ENCODE measurements at places on chromosomes 1 and 21. TPM values are rescaled to one million over a fixed set of nuclear protein-coding genes. Genes with fewer than 3 reads are reported as not detected.

- peak within 1 kb of the TSS; percentile 92 for H3K4me3 ChIP-seq
- DNase-seq: peak; percentile 44
- peaks cover 23% of the 10 kb centered on the region for H3K27me3 ChIP-seq
- peaks cover 6% of the 10 kb centered on the region for H3K4me1 ChIP-seq
- no peak within 1 kb of the TSS for H3K27ac ChIP-seq
These were observed at the start of gene KDF1 for GRCh38 chr1:26959722-26960624. Gene KDF1 (minus strand): TSS chr1:26960468. CDS start chr1:26952380, 8,088 bp downstream.

Gene PPIE
- 44.8 TPM for total RNA-seq

Gene GREM2
- 5.5 TPM for total RNA-seq

DNA sequence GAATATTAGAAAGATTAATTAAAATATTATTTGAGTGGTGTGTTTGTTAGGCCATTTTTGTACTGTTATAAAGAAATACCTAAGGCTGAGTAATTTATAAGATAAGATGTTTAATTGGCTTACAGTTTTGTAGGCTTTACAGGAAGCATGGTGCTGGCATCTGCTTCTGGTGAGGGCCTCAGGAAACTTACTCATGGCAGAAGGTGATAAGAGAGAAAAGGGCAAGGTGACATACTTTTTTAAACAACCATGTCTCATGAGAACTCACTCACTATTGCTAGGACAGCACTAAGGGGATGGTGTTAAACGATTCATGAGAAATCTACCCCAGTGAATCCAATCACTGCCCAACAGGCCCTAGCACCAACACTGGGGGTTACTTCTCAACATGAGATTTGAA, 56.7 kb upstream of the RGS21 start:
- no peak for DNase-seq
- no peaks in the 10 kb centered on the region for H3K4me1 ChIP-seq
- H3K27me3 ChIP-seq: no peaks in the 10 kb centered on the region
- no peaks in the 10 kb centered on the region for H3K36me3 ChIP-seq
- H3K27ac ChIP-seq: no peak overlapping the region

DNA sequence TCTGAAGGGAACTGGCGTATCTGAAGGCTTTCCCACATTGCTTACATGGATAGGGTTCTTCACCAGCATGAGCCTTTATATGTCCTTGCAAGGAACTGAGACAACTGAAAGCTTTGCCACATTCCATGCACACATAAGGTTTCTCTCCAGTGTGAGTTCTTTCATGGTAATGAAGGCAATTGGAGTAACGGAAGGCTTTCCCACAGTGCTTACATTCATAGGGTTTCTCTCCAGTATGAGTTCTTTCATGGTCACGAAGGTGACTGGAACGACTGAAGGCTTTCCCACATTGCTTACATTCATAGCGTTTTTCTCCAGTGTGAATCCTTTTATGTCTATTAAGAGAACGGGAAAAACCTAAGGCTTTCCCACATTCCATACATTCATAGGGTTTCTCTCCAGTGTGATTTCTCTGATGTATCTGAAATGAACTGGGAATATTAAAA, 15.0 kb downstream of the ZNF124 start:
- no peak overlapping the region for H3K27ac ChIP-seq
- H3K27me3 ChIP-seq: no peaks in the 10 kb centered on the region
- H3K4me3 ChIP-seq: no peak overlapping the region
- no peaks in the 10 kb centered on the region for H3K4me1 ChIP-seq

Gene ADGRL2
- not detected for total RNA-seq

GRCh38 chr1:164086832-164087231, 472.2 kb upstream of the PBX1 start:
- H3K36me3 ChIP-seq: no peaks in the 10 kb centered on the region
- H3K4me1 ChIP-seq: no peaks in the 10 kb centered on the region
- no peaks in the 10 kb centered on the region for H3K27me3 ChIP-seq
- no peak overlapping the region for H3K27ac ChIP-seq
- DNase-seq: no peak
- H3K4me3 ChIP-seq: no peak overlapping the region

DNA sequence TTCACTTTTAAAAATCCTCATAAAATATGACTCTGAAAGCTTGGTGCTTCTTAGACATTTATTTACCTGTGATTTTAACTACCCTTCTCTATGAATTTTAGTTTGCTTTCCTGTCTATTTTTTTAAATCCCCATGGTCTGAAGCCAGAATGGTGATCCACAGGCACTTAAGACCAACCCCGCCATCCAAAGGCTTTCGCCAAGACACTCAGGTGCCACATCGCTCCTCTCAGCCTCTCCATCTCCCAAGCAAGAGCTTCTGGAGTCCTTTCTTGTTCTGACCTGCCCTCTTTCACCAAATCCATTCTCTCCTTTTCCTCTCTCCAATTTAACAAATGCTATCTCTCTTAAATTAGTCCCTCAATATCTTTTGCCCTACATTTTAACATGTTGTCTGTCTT, 464.6 kb downstream of the PCP4 start:
- no peaks in the 10 kb centered on the region for H3K36me3 ChIP-seq
- no peak for DNase-seq
- H3K4me1 ChIP-seq: no peaks in the 10 kb centered on the region

DNA sequence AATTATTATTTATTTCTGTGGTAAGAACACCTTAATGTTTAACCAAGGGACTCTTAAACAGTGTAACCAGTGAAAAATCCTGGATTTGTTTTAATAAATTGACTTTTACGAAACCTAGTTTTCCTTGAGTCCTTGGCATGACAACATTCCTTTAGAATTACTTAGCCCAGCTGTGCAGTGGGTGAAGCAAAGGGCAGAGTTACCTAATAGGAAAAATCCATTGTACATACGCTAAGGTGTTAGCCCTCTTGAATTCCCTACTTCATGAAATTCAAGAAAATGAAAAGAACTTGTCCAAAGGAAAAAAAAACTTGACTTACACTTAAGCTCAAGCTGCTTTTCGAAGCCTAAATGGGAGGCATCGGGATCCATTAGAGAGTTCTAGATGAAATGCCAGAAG, 852.0 kb upstream of the ADAMTS5 start:
- no peak overlapping the region for H3K4me3 ChIP-seq
- no peaks in the 10 kb centered on the region for H3K4me1 ChIP-seq
- DNase-seq: no peak

Gene ATP6V1G3
- total RNA-seq: not detected

GRCh38 chr1:15941899-15942660, 33.8 kb downstream of the ZBTB17 start:
- H3K4me1 ChIP-seq: peaks cover 11% of the 10 kb centered on the region
- no peak overlapping the region for H3K27ac ChIP-seq
- peaks cover 5% of the 10 kb centered on the region for H3K36me3 ChIP-seq
- no peaks in the 10 kb centered on the region for H3K27me3 ChIP-seq
- DNase-seq: no peak
- H3K4me3 ChIP-seq: no peak overlapping the region

DNA sequence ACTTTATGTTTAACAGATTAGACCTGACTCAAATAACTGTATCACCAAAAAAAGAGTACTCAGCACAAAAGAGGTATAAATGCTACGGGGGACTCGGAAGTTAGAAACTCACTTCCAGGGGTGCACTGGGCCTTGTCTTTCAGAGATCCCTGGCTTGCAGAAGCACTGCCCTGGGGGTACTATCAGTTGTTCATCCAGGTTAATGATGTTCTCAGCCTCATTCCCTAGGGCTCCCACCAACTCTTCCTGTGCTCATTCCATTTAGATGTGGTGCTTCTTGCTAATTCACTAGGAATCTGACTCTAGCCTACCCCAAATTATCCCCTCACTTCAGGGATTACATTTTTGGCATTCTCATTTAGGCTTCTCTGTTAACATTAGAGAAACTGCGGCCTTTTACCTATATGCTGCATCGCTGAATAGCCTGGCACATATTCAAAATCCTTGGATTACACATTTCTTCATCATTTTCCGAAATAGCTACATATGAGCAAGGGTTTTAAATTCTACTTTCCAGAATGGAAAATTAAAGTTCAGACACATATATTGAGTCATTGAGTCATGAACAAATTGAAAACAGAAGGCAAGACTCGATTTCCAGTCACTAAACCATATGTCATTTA, 338.5 kb downstream of the KCTD3 start:
- DNase-seq: no peak
- H3K27me3 ChIP-seq: no peaks in the 10 kb centered on the region

Gene SAMD13
- total RNA-seq: not detected

- H3K27me3 ChIP-seq: no peaks in the 10 kb centered on the region
- H3K4me1 ChIP-seq: no peaks in the 10 kb centered on the region
- H3K36me3 ChIP-seq: no peaks in the 10 kb centered on the region
- H3K27ac ChIP-seq: no peak overlapping the region
- H3K4me3 ChIP-seq: no peak overlapping the region
- no peak for DNase-seq
These were observed 271.3 kb upstream of the PRMT6 start for GRCh38 chr1:106785176-106785575.

Gene FHL3
- total RNA-seq: 4.9 TPM

DNA sequence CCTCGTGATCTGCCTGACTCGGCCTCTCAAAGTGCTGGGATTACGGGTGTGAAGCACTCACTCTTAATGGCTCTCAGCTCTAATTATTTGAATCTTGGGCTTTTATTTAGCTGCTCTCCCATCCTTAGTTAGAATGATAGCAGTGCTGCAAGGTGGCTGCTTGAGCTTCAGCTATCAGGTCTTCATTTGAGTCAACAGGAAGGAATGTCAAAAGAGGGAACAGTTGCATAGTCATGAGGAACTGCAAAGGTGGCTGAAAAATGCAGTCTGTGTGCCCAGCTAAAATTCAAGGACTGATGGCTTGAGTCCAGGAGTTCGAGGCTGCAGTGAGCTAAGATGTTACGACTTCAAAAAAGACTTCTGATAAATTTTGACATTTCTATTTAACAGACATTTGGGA, 55.6 kb downstream of the UCK2 start:
- no peak overlapping the region for H3K4me3 ChIP-seq
- peaks cover 2% of the 10 kb centered on the region for H3K36me3 ChIP-seq
- no peak overlapping the region for H3K27ac ChIP-seq
- no peak for DNase-seq
- H3K4me1 ChIP-seq: peaks cover 12% of the 10 kb centered on the region

Gene KRTAP7-1
- total RNA-seq: not detected

- peaks cover 5% of the 10 kb centered on the region for H3K4me1 ChIP-seq
- H3K27ac ChIP-seq: peak overlapping the region; percentile 41
- H3K36me3 ChIP-seq: peaks cover 2% of the 10 kb centered on the region
- no peak for DNase-seq
- H3K27me3 ChIP-seq: peaks cover 10% of the 10 kb centered on the region
These were observed 38.4 kb upstream of the ZNF281 start for GRCh38 chr1:200448034-200448762.

- H3K27me3 ChIP-seq: peaks cover 36% of the 10 kb centered on the region
- H3K4me3 ChIP-seq: no peak overlapping the region
- peaks cover 2% of the 10 kb centered on the region for H3K4me1 ChIP-seq
- DNase-seq: no peak
- peaks cover 2% of the 10 kb centered on the region for H3K36me3 ChIP-seq
These were observed 354.7 kb downstream of the KCNH1 start for GRCh38 chr1:210779269-210779668.

DNA sequence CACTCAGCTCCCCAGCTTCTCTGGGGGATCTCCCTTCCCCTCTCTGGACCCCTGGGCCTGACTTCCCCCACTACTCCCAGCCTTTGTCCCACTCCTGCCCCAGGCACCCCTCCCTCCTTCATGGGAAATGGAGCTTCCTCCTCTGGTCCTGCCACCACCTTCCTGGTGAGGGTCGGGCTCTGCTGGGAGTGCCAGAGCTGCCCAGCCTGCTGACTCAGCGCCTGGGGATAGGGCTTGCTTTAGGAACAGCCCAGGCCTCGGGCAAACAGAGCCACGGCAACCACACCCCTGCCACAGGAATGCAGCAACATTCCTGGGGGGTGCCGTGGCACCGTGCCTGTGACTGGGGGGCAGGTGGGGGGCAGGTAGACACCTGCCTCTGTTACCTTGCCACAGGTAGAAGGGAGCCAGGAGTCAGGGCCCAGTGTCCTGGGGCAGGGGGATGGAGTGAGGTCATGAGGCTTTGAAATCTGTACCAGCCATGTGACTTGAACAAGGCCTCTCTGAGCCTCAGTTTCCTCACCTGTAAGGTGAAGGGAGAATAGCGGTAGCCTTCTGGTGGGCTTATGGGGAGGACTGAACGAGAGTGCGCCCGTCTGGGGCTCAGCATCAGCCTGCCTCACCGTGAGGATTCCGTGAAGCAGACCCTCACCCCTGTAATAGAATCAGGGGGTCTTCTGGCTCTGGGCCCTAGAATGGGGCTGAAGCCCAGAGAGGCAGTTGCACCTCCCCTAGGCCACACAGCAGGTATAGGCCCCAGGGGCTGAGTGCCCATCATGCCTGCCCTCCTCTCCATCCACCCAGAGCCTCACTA, 17.8 kb upstream of the EPHA2 start:
- peaks cover 5% of the 10 kb centered on the region for H3K4me1 ChIP-seq
- no peak for DNase-seq
- H3K36me3 ChIP-seq: no peaks in the 10 kb centered on the region
- H3K27ac ChIP-seq: no peak overlapping the region
- H3K4me3 ChIP-seq: no peak overlapping the region
- H3K27me3 ChIP-seq: peaks cover 17% of the 10 kb centered on the region

Gene LINGO4
- total RNA-seq: 1.6 TPM

DNA sequence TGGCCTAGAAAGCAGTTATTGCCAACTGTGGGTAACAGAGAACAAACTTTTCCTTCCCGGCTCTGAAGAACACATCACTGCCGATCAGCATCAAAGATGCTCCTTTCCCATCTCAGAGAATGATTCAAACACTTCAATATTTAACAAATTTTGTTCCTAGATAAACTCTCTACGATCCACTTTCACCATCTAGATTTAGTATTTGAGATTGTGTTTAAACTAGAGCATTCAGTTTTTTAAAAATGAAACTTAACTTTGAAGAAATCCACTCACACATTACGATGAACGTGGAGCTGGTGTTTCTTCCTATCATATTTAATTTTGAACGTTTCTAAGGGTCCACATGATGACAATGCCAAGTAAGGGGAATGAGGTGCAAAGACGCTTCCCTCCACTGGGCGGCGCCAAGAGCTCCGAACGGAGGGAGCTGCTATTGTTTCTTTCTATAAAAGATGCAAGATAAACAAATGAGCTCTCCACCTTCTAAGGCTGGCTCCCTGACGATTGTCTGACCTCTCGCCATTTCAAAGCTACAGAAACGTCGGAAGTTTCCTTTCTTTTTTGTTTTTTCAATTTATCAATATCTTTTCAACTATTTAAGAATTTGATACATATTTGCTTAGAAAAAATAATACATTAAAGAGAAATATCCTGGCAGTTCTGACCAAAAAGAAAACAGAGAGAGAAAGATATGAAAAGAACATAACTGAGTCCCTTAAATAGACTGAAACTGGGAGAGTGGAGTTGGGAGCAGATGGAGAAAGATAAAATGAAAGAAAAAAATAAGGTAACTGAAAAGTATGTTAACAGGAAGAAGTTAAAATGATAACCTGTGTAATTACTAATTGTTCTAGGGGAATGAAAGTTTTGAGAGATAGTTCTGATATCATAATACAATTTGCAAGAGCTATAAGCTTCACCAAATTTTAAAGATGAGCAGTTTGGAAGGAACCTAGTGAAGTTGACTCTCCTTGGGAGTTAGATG, 4.4 kb upstream of the BARHL2 start:
- H3K27me3 ChIP-seq: peaks cover 79% of the 10 kb centered on the region
- peaks cover 38% of the 10 kb centered on the region for H3K4me1 ChIP-seq
- H3K36me3 ChIP-seq: peaks cover 14% of the 10 kb centered on the region

Gene PSRC1
- 1.7 TPM for total RNA-seq
